ENCODE measurements at places on chromosomes 3 and 15.

DNA sequence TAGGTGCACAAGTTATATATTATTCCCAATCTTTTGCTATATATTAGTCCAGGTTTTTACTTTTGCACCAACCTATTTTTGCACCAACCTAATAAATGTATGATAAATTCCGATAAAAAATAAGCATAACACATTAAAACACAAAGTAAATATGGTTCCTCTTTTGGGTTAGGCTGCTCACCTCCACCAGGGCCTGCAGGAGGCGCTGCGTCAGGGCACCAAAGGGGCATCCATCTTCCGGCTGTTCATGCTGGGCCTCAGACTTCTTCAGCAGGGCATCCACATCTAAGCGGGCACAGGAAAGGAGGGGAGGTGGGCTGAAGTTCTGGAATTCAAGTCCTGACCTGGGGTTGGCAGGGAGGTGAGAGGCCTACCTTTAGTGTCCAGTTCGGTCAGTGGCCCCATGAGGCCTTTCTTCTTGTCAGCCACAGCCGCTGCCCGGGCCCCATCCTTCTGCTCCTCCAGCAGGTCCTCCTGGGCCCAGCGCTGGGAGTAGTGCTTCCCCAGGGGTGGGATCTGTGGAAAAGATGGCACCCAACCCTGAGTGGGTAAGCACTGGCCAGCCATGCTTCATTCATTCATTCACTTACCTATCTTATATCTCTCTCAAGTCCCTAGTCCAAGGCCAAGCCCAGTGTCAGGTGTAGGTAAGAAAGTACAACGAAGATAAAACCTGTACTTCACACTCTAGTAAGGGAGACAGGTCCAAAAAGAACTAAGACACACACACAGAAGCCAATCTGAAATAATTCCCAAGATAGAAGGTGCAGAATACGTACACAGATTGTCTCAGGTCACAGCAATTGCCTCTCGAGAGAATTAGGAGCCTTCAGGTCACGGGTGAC, 5.2 kb downstream of the TADA3 start:
- DNase-seq = no peak

- DNase-seq = no peak
Observed at GRCh38 chr15:71120428-71120944, 5.2 kb downstream of the THSD4 start.

DNA sequence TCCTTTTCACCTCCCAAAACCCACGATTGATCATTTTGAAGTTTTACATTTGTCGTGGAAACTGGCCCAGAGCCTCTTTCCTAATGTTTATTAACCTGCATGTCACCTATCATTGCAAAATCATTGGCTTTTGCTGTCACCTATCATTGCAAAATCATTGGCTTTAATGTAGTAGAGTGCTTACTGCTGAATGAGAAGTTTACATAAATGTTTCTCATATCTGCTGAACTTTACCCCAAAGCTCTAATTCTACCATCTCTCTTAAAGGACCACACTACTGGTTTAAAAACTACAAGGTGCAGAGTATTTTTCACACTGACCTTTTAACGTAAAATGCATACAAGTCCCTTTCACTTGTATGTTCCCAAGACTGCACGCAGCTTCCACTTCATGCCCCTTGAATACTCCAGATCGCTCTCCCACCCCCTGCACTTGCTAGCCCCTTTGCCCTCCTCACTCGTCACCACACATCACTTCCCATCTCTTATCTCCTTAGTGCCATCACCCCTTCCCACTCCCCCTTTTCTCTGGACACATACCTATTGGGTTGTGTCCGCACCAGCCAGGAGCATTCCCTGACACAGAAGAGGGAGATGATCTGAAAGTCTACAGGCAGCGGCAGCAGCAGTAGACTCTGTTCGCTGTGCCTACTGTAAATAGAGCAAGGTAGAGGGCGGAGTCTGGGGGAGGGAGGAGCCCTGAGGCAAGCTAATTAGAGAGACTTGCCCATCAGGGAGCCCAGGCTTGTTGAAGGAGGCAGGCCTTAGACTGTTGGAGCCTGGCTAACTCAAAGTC, 30.2 kb upstream of the ATOSA start:
- DNase-seq = no peak

DNA sequence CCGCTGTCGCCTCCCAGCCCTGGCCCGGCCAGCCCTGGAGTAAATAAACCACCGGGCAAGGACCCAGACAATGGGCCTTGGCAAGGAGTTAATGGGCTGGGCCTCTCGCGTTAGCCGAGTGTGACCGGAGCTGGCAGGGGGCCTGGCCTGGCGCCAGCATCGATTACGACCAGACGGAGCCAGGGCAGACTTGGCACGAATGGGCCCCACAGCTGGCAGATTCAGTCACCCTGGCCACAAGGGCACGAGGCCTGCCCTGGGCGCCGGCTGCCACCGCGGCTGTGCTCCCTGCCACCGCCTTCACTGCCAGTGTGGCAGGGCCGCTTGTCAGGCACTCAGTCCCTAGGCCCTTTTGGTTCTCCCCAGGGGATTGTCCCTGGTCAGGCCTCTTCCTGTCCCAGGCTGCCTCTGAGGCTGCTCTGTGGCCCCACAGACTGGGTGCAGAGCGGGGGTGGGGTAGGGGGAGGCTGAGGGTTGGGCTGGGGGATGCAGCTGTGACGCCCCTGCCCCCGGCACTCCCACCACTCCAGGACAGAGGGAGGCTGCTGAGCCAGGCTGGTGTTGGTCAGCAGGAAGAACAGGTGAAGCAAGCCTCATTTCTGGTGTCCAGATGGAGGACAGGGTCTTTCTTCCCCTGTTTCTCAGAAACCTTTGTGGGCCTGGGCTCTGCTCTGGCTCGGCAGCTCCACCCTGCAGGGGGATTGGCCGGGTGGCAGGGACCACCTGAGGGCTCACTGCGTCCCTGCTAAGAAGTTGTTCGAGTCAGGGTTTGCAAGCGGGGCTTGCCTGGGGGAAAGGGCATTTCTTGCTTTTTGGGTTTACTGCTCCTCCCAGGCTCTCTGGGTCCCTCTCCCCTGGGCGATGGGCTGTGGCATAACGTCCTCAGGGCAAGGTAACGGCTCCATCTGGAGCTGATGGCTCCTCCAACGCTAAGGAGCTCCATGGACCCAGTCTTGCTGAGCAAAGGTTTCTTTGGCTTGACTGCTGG, 30.5 kb upstream of the SRP14 start:
- peak; percentile 11 for DNase-seq

GRCh38 chr3:142850395-142851023, 38.4 kb downstream of the PCOLCE2 start:
- peak; percentile 97 for DNase-seq

GRCh38 chr3:169813757-169814517, 1.2 kb upstream of the LRRC34 start:
- peak; percentile 43 for DNase-seq

GRCh38 chr3:36981006-36981405, 11.9 kb downstream of the EPM2AIP1 start:
- no peak for DNase-seq

DNA sequence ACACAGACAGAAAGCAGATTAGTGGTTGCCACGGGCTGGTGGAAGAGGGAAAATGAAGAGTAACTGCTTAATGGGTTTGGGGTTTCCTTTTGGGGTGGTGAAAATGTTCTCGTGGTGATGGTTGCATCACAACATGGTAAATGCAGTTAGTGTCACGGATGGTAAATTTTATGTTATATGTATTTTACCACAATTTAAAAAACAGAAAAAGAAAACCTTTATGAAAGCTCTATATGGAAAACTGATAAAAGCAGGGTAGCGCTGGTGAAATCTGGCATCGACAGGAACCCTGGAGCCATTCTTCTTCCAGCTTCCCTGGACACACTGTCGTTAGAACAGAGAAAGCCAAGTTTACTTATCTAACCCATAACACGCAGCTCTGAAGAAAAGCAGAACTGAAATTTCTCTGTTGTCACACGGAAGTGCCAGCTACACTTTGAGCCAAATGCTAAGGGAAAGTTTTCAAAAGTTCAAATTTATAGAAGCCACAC, 287.7 kb upstream of the NR2F2 start:
- peak; percentile 26 for DNase-seq

- no peak for DNase-seq
Observed at GRCh38 chr3:72050048-72050632, 265.2 kb upstream of the PROK2 start.

DNA sequence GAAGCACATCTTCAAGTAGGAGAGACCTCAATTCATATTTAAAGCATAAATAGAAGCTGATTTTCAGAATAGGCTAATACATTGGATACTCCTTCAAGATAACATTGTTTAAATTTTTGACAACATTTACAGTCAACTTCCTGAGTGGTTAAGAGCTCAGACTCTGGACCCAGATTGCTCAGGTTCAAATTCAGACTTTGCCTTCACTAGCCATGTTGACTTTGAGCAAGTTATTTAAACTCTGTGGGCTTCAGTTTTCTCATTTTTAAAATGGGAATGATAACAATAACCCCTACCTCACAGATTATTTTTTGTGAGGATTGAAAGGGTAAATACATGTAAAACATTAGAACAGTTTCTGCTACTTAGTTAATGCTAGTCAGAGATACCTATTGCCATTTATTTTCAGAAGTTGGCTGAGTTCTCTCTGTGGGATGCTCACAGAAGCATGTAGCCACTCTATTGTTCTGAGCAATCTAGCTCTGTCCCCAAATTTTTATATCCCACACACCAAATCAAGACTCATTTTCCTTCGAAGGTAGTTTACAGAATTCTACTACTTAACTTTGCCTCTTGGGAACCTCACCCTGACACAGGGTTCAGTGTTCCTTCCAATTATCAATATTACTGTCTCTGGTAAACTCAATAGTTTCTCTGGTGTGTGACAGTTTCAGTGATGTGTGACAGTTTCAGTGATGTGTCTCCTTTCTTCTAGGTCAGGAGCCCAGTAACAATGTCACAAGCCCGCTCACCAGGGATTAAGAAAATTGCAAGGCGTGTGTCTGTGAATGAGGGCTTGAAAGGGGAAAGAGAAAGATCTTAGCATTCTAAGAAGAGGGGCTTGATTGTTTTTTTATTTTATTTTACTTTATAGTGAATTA, 79.4 kb upstream of the OSTN start:
- no peak for DNase-seq

DNA sequence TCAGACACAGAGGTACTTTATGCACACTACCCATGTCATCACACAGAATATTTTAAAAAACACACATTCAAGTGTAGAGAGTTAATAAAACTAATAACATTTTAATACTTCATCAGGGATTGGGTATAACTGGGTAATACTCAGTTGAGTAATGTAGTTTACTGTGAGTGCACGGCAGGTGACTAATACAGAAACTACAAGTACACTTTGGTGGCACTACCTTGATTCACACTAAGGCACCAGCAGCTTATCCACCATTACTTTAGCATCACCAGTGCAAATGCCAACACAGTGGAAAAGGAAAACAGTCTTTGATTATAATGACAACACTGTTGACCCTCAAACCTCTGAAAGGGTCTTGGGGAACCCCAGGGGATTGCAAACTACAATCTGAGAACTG, 33.6 kb downstream of the ZNF280D start:
- no peak for DNase-seq

DNA sequence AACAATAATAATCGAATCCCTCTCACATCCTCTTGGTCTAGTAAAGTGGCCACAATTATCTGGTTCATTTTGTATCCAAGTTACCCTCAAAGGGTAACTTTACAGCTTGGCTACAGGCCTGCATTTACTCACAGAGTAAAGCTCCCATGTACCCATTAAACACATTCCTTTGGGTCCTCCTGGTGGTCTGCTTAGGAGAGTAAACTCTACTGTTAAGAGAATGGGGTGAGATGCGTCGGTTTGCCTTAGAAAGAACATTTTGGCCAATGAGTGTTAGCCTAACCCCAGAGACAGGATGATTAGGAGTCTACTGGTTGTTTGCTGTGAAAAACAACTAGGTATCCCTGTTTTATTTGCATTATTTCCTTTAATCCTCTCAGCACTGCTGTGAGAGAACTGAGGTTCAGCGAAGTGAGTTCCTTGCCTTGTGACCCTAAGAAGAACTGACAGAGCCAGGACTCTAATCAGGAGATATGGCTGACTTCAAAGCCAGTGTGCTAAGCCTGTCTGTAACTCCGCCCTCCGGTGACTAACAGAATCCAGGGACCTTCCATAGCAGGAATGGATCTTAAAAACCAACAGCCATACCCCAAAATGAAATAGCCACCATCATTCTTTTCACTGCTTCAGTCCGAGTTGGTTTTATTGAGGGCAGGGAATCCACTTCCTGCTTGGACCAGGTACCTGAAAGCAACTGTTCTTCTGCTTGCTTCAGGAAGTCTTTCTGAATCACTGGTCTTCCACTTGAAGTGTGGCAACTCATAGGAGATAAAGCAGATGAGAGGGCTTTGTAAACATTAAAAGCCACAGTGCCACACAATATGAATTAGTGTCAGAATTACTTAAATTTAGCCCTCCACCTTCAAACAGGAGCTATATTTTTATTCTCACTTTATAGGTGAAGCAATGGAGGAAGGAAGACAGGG, 317.3 kb upstream of the WNT5A start:
- no peak for DNase-seq

GRCh38 chr3:140403079-140403478, 274.8 kb upstream of the TRIM42 start:
- DNase-seq = peak; percentile 75

DNA sequence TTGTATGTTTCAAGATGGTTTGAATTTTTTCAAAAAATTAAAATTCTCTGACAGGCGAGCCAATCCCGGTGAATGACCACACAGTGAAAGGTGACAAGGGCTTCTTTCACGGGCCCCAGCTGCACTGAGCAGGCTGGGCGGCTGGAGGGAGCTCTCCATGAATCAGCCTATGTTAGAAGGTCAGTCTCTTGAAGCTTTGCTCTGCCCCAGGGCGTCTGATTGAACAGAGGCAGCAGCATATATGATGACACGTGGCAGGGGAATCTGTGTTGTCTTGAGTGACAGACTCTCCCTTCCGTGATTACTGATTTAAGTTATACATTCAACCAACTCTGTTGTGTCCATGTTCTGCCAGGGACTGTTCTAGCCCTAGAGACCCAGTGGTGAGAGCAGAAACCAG, 51.5 kb downstream of the ISG20 start:
- DNase-seq = no peak

- DNase-seq = no peak
Observed at GRCh38 chr3:154851644-154852043, 228.5 kb upstream of the MME start.

- no peak for DNase-seq
Observed at GRCh38 chr15:27784107-27784506, 315.0 kb downstream of the OCA2 start.

DNA sequence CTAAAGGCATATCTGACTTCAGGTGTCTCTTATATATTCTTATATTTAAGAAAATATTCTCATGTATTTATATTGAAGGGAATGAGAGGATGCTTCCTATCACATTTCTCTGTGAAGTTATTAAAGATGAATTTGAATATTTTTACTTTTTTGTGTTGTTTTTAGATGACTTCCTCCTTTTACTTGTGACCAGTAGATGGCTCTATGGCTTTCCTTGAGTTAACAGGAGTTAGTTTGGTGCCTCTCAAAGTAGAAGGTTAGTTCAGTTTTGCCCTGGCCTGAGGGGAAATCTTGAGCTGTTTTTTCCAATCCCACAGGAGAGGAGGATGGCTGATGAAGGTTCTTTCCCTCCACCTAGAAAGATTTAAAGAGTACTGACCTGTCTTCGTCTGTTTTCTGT, 80.7 kb downstream of the SQOR start:
- DNase-seq = no peak

GRCh38 chr3:160968761-160969160, 136.4 kb downstream of the B3GALNT1 start:
- DNase-seq = no peak

GRCh38 chr3:41394896-41395295, 195.6 kb downstream of the CTNNB1 start:
- DNase-seq = no peak

- peak; percentile 47 for DNase-seq
Observed at GRCh38 chr3:196537319-196537984, 22.3 kb upstream of the SMCO1 start.

GRCh38 chr3:36405190-36405589, 24.9 kb downstream of the STAC start:
- DNase-seq = no peak

GRCh38 chr15:101027920-101028319, 108.8 kb downstream of the LRRK1 start:
- no peak for DNase-seq

Data from suppressor macrophage (primary cell).